ENCODE measurements at places on chromosomes 2 and 18.

GRCh38 chr2:134123332-134123731 is 130.5 kb upstream of the MGAT5 start:
- peak; percentile 42 for DNase-seq

GRCh38 chr18:60417946-60418345 is 45.4 kb upstream of the MC4R start:
- no peak for DNase-seq

GRCh38 chr2:47264686-47265085 is 109.6 kb upstream of the STPG4 start:
- DNase-seq: no peak

- peak; percentile 51 for DNase-seq
These were observed 13.6 kb downstream of the ADI1 start for GRCh38 chr2:3505771-3506170.

DNA sequence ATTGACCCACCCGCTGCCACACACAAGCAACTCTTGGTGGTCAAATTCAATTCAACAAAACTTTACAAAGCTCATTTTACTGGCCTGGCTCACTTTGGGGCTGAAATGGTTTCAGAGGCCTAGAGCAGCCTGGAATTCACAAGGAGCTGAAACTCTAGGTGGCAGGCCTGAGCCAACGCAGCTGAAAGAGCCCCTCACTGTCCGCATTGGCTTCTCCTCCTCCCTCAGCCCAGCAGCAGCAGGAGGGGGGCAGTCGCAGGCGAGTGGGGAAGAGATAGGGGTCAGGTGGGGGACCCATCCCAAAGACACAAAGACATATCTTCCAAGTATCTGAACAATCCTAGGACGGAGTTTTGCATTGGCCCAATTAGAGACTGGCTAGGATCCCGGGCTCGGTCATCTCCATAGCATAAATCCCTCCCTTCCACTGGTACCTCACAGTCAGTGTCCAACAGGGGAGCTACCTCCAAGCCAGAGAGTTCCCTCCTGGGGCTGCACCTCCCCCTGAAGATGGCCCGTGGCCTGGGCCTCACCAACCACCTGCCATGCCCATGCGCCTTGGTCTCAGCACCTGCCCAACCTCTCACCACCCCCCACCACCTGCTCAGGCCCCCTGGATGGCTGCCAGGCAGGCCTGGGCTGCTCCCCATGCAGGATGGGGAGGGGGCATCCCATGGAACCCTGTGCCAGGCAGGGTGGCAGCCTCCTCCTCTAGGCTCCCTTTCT is 113.4 kb downstream of the ZBTB7C start:
- DNase-seq: no peak

GRCh38 chr2:241818229-241818942 is 9.4 kb downstream of the NEU4 start:
- DNase-seq: no peak

- no peak for DNase-seq
These were observed 16.6 kb downstream of the DPP4 start for GRCh38 chr2:162057426-162057825.

- no peak for DNase-seq
These were observed 112.6 kb upstream of the NDUFV2 start for GRCh38 chr18:8989855-8990254.

- no peak for DNase-seq
These were observed 10.2 kb upstream of the CCDC74B start for GRCh38 chr2:130154773-130155765.

GRCh38 chr2:86383844-86384243 is 46.4 kb upstream of the REEP1 start:
- no peak for DNase-seq

- DNase-seq: no peak
These were observed 240.8 kb downstream of the TCF4 start for GRCh38 chr18:55346961-55347740.

DNA sequence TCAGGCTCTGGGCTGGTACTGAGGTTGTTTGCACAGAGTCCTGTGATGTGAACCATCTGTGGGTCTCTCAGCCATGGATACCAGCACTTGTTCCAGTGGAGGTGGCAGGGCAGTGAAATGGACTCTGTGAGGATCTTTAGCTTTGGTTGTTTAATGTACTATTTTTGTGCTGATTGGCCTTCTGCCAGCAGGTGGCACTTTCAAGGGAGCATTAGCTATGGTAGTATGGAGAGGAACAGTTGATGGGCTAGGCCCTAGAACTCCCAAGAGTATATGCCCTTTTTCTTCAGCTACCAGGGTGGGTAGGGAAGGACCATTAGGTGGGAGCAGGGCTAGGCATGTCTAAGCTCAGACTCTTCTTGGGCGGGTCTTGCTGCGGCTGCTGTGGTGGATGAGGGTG is 257.0 kb upstream of the GYPC start:
- no peak for DNase-seq

GRCh38 chr2:144479138-144479537 is 40.8 kb downstream of the ZEB2 start:
- no peak for DNase-seq

DNA sequence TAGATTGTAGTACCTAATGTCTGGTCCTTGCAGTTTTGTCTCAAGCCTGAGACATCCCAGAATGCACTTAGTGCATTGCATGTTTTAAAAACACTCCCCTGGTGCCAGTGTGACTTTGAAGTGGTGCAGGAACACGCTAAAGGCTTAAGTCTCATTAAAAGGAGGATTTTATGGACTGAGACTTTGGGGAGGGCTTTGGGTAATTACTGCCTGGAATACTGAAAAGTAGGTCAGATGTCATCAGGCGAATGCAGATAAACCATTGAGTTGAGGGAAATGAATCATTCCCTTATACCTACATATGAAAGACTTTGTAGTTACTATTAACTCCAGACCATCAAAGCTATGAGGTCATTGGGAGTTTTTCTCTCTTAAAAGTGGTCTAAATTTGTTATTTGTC is 3.0 kb upstream of the OSBPL1A start:
- DNase-seq: no peak

DNA sequence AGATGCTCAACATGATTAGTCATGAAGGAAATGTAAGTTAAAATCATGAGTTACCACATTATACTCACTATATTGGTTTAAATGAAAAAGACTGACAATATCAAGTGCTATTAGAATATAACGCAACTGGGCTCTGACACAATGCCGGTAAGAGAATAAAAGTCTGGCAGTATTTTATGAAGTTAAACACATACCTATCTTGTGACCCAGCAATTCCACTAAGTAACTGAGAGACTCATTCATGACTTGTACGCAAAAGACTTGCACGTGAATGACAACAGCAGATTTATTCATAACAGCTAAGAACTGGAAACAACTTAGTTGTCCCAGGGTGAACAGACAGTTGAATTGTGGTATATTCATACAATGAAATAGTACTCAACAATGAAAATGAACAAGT is 342.1 kb downstream of the SLC4A3 start:
- DNase-seq: no peak

DNA sequence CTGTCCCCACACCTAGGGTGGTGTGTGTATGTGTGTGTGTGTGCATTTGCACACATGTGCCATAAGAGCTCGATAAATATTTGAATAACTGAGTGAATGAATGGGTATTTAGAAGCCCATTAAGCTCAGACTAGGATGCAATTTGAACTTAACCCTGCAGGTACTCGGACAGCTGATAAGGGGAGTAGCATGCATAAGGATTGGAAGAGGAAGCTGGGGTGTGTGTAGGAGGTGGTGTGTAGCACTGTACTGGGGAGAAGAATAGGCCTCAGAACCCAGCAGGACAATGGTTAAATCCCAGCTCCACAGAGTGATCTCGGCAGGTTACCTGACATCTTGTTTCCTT is 1.8 kb upstream of the KCNF1 start:
- DNase-seq: no peak

DNA sequence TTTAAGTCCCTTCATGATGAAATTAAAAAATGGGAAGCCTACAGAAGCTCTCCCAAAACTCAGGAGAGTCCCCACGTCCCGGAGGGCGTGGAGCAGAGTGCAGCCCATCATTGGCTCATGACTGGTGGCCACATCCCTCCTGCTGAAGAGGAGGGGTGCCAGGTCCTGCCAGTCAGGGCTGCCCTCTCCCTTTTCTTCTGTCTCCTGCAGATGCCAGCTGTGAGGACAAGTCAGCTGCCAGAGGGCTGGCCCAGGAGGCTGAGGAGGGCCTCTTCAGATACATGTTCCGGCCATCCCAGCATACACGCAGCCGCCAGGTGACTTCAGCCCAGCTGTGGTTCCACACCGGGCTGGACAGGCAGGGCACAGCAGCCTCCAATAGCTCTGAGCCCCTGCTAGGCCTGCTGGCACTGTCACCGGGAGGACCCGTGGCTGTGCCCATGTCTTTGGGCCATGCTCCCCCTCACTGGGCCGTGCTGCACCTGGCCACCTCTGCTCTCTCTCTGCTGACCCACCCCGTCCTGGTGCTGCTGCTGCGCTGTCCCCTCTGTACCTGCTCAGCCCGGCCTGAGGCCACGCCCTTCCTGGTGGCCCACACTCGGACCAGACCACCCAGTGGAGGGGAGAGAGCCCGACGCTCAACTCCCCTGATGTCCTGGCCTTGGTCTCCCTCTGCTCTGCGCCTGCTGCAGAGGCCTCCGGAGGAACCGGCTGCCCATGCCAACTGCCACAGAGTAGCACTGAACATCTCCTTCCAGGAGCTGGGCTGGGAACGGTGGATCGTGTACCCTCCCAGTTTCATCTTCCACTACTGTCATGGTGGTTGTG is 2.6 kb downstream of the INHA start:
- DNase-seq: no peak

DNA sequence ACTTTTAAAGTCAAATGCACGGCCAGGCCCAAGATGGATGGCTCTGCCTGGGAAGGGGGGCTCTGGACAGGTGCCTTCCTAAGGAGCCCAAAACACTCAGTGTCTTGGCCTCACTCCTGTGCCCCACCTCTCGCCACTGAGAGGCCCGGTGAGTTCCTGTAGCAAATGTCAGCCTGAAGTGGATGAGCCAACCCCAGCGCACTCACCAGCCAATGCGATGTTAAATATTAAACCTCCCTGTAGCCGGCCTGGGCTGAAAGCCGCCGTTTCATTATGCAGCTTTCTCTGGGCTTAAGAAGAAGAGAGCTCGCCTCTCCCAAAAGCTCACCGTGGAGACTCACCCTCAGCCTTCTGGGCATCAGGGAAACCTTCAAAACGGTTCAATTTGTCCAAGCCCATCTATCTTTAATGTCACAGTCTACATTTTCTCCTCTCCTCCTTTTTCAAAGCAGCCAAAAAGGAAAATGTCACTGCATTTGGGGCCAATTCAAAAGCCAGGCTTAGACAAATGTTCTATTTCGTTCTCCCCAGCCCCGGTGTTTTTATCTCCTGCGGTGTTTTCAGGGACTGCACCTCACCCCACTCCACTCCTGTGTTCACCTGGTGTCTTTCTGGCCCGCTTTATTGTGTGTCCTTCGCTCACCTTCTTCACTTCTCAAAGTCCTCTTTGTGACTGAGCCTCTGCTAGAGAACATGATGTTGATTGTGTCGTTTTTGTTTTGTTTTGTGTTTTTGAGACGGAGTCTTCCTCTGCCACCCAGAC is 124.0 kb downstream of the NRP2 start:
- peak; percentile 68 for DNase-seq

GRCh38 chr2:45433363-45433762 is 177.7 kb downstream of the SRBD1 start:
- DNase-seq: no peak

GRCh38 chr2:240997141-240997855 is 1.1 kb upstream of the SNED1 start:
- no peak for DNase-seq

- peak; percentile 68 for DNase-seq
These were observed 134.9 kb downstream of the MAP3K20 start for GRCh38 chr2:173210270-173211196.

DNA sequence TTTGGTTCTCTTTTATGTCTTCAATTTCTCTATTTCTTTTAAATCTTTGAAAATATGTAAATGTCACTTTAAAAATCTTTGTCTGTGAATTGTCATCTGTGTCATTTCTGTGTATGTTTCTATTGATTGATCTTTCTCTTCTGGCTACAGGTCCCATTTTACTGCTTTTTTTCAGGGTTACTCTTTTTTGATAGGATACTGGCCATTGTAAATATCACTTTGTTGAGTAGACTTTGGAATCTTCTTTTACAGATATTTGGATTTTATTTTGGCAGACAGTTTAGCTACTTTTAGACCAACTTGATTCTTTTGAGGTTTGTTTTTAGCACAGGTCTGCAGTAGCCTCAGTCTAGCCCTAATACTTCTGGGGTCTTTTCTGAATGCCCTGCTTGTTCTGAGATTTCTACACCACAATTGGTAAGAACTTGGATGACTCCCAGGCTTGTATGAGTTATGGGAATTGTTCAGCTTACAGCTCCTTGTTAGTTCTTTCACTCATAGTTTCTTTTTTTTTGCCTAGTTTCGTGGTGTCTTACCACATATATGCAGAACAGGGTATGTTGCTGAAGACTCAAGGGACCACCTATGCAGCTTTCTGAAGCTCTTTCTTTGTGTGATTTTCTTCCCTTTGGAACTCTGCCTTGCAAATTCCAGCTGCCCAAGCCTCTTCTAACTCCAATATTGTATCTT is 122.2 kb downstream of the QPCT start:
- DNase-seq: no peak

DNA sequence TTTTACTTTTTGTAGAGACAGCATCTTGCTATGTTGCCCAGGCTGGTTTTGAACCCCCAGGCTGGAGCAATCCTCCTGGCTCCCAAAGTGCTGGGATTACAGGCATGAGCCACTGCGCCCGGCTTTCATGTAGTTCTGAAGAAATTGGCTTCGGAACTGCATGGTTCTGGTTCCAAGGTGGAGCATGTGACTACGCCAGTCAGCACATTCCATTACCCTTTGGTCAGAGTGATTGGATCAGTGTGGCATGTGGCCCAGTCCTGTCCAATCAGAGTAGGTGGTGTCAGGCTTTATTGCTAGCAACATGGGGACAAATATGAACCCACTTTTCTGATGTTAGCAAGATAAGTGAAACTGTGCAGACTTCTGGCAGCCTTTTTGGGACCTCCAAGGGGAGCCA is 16.3 kb upstream of the ATOH8 start:
- no peak for DNase-seq

- DNase-seq: no peak
These were observed 3.2 kb upstream of the FEV start for GRCh38 chr2:218988164-218988563.

DNA sequence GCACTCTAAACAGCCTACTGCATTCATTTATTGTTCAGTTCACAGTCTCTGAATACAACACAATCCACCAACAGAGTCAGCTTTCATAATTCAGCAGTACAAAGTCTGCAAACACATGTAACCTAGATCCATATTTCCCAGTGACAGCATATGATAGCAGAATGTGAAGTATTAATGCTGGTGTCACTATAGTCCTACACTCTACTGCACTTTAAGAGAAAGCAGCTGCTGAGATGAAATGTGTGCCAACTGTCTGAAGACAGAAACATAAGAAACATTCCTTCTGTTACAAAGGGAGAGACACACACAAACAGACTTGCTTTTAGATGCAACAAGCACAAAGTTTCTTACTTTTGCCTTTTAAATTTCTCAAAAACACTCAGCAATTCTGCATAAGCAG is 441.8 kb downstream of the ZEB2 start:
- no peak for DNase-seq

DNA sequence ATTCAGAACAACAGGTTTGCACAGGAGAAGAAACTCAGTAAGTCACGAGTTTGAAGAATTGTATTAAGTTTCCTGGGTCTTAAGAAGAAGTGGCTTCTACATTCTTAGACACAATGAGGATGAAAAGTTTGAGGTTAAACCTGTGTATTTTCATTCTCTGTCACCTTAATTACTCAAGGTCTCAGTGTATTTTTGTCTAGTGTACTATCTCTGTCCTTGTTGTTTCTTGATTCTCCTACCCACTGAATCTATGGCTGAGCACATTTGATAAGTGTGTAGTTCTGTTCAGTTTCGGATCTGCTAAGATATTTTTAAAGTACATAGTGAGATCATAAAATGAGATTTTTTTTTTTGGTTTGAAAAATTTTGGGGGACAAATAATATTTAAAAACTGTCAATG is 460.7 kb downstream of the NRXN1 start:
- DNase-seq: no peak
